ENCODE measurements at places on chromosomes 7 and 10.

- DNase-seq, result no peak
Observed at GRCh38 chr10:131647789-131648188, 253.0 kb upstream of the PPP2R2D start.

DNA sequence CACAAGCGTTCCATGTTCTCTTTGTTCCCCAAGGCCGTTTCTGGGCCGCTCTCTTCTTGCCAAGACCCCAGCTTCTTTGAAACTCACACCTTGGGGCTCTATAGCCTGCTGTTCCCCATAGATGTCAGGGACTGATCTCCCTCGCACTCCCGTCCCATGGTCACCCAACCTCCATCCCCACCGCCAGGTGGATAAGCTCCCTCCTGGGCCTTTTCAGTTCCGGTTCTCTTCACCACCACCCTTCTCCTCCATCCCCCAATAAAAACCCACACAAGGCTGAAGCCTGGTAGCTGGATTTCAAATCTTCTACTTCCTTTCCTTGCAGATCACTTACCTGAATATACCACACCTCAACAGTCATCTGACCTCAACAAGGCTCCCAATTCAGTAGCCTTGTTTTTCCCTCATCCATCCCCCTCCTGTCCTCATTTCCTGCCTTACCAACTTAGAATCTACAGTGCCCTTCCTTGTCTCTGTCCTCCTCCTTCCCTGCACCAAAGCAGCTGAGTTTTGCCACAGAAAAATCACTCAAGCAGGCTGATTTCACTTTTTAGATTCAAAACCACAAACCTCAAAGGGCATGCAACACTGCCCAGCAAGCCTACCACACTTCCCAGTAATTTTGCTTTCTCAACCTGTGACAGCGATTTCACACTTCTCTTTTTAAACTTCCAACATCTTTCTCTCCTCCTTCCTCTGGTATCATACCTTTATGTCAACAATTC lies 7.7 kb downstream of the SLC37A3 start:
- peak; percentile 19 for DNase-seq

- peak; percentile 99 for DNase-seq
Observed at GRCh38 chr7:542713-543500, 23.3 kb upstream of the PDGFA start.

DNA sequence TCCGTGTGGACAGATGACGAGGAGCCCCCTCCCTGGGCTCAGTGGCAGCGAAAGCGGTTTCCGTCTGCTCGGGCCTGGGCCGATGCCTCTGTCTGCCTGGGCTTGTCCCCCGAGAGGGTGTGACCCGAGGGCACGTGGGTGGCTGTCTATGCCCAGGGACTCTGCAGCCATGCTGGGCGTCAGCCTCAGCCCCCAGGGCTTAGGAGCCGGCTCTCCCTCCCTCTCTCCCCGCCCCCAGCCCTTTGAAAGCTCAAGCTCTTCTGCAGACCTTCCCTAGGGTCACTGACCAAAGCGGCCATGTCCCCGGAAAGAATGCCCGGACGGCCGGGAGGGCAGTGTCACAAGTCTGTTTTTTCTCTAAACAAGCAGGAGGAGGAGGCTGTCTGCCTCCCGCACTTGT lies 7.1 kb downstream of the MICALL2 start:
- no peak for DNase-seq

DNA sequence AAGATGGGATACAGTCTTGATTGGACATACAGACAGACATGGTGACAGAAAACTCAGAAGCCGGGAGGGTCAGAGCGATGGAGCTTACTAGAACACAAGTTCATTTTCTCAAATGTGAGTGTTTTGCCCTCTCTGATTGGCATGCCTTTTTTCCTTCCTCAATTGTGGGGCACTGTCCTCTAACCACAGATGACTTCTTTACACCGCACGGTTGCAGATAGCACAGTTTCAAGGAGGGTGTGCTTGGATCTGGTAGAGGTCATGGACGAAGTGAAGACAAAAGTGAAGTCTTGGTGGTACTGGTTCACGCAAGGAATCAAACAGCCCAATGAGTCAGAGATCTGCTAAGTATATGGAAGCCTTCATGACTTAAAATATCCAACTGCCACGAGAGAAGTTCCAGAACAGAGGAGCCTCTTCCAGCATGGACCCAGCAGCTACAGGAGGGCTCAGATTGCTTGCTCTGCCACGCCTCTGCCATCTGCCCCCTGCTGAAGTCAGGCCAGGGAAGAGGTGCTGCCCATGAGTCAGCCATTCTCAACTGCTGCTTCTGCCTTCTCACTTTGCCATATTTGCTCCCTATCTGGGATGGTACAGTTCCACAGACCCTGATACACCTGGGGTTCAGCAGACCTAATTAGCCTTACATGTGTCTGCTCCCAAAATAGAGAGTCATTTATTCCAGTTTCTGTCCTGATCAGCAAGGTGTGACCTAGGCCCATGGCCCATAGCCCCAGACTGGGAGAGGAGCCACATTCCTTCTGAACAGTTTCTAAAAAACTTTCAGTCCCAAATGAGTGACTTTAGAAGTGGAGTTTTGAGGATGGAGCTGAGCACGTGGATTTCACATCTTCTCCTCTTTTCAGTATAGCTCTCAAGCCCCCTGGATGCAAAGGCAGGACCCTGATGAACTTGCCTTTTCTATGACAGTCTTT lies 413.8 kb downstream of the KCNMA1 start:
- DNase-seq, result no peak

GRCh38 chr10:33982995-33983394 lies 648.5 kb upstream of the NRP1 start:
- no peak for DNase-seq

GRCh38 chr7:137847568-137848050 lies 835 bp upstream of the DGKI start:
- DNase-seq, result peak; percentile 23

GRCh38 chr7:157830331-157830730 lies 493.5 kb downstream of the DNAJB6 start:
- DNase-seq, result no peak

- DNase-seq, result no peak
Observed at GRCh38 chr7:118945911-118946682, 721.6 kb downstream of the ANKRD7 start.

DNA sequence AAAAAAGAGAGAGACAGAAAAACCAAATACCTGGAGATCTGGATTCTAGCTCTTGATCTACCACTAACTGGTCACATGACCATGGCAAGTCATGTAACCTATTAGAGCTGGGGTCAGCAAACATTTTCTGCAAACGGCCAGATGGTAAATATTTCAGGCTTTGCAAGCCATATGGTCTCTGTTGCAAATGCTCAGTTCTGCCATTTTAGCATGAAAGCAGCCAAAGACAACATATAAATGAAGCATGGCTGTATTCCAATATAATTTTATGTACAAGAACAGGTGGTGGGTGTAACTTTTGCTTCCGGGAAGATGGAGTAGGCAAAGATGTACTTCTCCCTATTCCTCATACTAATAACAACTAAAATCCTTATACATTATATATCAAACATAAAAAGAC lies 6.7 kb downstream of the FRA10AC1 start:
- no peak for DNase-seq

DNA sequence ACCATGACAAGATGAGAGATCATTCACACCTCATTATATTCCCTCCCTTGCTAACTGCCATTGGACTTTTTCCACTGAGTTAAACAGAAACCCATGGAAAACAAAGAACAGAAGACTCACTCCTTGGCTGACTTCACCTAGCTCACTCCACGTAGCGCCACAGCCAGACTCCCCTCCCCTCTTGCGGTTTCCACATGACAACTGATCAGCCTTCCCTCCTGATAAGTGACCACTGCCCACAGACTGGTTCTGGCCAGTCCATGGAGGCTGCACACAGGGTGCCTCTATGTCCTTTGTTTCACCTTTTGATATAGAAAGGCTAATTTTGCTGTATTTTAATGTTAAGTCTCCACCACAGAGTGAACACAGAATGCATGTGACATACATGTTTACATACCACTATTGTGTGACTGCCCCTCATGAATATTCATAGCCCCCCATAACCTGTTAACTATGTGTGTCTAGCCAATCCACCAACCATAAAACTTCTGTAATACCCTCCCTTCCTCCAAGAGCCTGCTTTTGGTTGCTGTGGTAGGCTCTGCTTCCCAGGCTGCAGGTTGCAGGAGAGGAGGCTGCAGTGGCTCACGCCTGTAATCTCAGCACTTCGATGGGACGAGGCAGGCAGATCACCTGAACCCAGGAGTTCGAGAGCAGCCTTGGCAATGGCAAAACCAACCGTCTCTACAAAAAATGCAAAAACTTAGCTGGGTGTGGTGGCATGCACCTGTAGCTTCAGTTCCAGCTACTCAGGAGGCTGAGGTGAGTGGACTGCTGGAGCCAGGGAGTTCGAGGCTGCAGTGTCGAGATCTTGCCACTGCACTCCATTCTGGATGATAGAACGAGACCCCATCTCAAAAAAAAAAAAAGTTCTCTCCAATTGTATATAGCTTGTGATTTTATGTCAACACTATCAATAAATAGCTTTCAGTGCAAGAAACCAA lies 10.0 kb upstream of the IFIT5 start:
- DNase-seq, result no peak

- no peak for DNase-seq
Observed at GRCh38 chr7:134561-135256, 57.7 kb upstream of the FAM20C start.

- DNase-seq, result no peak
Observed at GRCh38 chr7:86972072-86972471, 87.4 kb downstream of the ELAPOR2 start.

GRCh38 chr10:18159557-18159956 lies 19.3 kb downstream of the CACNB2 start:
- no peak for DNase-seq

DNA sequence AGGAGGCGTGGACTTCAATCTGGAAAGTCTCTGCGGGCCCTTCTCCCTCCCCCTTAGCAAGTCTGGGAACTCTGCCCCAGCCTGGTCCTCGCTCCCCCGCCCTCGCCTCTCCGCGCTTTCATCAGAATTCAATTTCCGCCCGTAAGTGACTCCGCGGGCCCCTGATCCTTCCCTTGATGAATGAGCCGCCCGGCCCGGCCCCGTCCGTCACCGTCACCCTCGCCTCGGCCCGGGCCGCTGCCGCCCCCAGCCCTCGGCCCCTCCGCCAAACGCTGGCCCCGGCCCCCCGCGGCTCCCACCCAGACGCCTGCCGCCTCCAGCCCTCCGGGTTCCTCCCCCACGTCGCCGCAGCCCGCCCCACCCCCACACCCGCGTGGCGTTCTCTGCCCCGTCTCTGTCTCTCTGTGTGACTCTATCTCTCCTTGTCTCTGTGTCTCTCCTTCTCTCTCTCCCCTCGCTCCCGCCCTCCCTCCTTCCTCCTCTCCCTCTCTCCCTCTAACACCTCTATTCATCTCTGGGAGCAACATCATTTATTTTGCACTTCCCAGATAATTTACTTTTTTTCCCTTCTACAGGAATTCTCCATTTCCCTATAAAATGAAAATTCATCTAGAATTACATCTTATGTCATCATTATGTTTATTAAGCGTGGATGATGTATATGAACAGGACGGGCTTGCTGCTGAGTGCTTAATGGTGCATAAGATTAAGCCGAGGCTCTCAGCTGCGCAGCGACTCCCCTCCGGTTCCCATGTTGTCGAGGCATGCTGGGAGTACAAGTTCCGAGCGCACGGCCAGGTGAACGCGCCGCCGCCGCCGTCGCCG lies 91.2 kb upstream of the PAX2 start:
- peak; percentile 20 for DNase-seq

DNA sequence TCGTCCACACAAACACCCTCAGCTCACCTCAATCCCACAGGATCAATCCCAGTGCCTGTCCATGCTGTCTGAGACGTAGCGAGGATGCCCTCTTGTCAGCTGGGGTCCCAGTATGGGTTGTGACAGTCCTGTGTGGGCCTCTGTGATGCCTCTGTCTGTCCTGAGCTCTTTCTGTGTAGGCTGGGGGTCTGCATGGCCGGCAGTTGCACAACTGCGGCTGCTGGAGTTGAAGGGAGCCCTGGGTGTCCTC lies 12.4 kb downstream of the ANTXRL start:
- no peak for DNase-seq

DNA sequence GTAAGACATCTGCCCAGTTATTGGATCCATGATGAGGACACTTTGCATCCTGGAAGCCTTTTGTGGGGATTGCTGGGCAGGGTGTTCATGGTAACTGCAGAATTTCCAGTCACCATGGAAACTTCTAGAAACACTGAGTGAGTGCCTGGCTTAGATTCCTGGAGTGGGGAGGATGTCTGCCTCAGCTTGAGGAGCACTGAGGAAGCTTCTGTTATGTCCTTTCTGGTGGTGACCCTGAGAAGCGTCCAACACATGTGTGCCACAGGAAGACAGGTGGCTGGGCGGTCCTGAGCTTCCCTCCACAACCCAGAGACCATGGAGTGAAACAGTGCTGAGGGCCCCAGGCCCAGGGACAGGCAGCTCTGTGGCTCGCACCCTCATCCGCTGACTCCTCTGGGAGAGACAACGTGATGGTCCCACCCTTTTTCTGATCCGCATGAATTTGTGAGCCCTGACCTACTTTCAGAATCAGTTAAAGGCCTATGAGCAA lies 191.8 kb upstream of the CXCL12 start:
- DNase-seq, result peak; percentile 57

GRCh38 chr10:86876748-86877147 lies 80.7 kb downstream of the MMRN2 start:
- DNase-seq, result peak; percentile 50

DNA sequence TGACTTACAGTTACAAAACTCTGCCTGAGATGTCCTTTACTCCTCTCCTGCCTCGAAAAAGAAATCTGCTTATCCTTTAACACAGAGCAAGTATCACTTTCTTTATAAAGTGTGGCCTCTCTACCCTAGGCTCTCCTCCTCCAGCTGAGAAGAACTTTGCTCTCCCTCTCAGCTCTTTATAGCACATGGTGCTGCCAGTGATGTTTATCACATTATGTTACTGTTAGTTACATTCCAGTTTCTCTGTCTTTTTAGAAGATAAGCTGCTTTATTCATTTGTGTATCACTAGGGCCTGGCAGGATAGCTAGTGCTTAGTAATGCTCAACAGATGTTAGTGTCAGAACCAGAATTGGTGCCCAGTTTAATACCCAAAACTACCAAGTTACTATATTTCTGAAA lies 41.1 kb upstream of the TMEM229A start:
- no peak for DNase-seq

DNA sequence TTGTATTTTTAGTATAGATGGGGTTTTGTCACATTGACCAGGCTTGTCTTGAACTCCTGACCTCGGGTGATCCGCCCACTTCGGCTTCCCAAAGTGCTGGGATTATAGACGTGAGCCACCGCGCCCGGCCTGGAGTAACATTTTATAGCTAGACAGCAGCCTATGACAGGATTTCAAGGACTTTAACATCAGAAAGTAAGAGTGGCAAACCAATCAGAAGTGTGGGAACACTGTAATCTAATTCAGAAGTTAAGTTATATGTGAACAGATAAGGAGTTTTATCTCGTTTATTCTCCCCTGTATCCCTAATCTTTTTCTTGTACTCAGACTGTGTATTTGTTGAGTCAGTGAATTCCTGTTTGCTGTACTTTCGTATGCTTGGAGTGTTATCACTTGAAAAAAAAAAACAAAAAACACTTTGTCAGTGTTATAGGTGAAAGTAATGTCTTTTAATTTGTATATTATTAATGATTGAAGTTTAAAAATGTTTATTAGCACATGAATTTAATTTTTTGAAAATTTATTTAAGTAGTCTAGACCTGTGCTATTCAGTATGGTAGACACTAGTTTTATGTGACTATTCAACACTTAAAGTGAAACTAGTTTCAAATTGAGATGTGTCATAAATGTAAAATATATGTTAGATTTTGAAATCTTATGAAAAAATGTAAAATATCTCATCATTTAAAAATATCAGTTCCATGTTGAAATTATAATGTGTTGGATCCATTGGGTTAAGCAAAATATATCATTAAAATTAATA lies 38.6 kb downstream of the RSBN1L start:
- DNase-seq, result no peak
